Activated CD8-positive, alpha-beta memory T cell treated with anti-CD3 and anti-CD28 coated beads, Interleukin-2, amount 50 U/mL, for 4 hours (primary cell): ENCODE measurements at places on chromosomes 5 and 9.

GRCh38 chr5:79256563-79256962 lies 20.6 kb downstream of the JMY start:
- DNase-seq: no peak

GRCh38 chr5:87254035-87254434 lies 13.6 kb upstream of the RASA1 start:
- DNase-seq: no peak

DNA sequence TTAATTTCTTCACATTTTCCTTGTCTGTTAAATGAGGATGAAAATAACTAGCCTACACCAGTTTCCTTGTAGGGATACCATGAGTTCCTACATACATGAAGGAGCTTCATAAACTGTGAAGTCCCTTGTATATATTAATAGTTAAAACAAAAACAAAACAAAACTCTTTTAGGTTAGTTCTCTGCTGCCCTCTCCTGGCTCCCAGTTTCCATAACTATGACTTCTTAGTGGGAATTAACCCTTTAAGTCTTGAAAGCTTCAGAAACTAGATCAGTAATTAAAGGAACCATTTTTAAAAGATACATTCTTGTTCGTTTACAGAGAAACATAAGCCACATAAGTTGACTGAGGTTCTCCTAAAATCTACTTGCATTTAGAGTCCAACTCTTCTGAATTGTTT lies 500.0 kb upstream of the C9orf72 start:
- no peak for DNase-seq

GRCh38 chr5:177967221-177967887 lies 28.7 kb downstream of the PROP1 start:
- no peak for DNase-seq

- no peak for DNase-seq
These were observed 148.4 kb downstream of the MAN2A1 start for GRCh38 chr5:109838157-109838556.

DNA sequence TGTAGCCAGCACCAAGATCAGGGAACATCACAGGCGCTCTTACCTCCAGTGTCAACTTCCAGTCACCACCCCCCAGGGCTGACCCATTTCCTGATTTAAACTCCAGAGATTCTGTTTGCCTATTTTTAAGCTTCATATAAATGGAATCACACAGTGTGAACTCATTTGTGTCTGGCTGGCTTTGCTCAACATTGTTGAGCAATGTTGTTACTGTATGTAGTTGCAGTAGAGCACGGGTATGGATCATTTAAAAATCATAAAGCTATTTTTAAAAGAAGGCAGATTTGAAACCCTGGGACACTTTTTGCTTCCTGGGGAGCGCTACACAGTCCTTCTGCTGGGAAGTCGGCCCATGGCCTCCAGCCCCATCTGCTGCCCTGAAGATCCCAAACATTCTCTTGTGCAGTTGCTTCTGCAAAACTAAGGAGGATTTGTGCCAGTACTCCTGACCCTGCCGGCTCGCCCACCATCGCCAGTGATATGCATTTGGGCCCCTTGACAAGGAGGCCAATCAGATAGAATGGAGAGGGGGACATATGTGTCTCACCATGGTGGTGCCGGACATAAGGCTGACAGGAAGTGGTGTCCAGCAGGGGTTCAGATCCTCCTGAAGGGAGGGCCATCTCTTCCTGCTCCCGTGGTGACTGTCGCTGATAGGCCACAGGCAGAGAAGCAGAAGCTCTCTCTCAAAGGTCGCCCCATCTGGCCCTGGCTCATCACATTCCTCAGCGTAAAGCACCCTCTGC lies 13.3 kb downstream of the DCANP1 start:
- DNase-seq: no peak

DNA sequence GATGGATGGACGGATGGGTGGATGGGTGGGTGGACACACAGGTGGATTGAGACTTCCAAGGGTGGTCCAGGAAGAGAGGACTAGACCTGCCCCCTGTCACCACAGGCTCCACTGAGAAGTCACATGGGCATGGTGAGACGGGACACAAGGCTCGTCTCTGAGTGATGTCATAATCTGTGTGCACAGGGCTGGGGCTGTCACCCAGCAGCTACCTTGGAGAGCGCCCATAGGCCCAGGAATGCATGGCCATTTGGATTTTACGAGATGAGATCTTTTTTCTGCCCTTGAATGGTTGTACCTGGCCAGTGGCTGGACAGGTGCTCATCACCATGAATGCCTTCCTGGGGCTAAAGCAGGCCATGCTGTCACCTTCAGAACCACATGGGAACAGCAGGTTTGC lies 3.1 kb downstream of the OLFM1 start:
- no peak for DNase-seq

GRCh38 chr9:23464275-23464674 lies 361.8 kb downstream of the ELAVL2 start:
- DNase-seq: no peak

DNA sequence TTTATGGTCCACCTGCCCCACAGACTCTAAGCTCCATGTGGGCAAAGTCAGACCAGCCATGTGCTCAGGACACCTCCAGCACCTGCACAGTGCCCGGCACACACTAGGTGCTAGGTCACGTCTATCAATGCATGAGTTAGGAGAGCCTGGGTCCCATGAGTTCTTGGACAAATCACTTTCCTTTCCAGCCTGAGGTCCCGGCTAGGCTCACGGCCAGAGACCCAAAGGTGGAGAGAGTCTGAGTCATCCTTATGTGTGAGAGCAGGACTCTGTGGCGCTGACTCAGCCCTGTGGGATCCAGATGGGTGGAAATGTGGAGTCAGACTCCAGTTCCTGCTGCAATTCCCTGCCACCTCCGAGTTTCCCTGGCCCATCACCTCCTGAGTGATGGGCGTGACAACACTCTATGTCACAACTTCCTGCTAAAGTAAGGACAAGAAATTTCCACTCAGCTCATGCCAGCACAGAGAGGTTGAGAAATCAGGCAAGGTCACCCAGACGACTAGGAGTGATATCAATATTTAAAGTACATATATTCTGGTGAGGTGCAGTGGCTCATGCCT lies 2.5 kb upstream of the ST6GALNAC4 start:
- DNase-seq: no peak

GRCh38 chr9:134455934-134456755 lies 129.9 kb downstream of the RXRA start:
- peak; percentile 80 for DNase-seq

DNA sequence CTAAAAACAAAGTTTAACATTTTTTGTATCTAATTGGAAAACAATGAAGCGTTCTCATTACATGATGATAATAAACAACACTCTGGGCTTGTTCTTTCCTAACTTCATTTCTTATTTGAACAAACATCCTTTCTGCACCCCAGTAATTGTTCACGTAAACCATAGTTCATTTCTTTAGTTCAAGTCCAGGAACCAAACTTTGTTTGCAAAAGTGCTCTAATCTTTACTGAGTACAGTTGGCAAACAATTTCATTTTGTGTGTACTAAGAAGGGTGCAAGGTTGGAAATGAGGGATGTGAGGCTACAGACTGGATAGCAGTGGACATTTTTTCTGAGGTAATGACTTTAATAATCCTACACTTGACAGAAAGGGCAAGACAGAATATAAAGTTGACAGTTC lies 113.5 kb downstream of the NREP start:
- DNase-seq: no peak

- DNase-seq: no peak
These were observed 4.8 kb upstream of the NFIL3 start for GRCh38 chr9:91428436-91428835.

DNA sequence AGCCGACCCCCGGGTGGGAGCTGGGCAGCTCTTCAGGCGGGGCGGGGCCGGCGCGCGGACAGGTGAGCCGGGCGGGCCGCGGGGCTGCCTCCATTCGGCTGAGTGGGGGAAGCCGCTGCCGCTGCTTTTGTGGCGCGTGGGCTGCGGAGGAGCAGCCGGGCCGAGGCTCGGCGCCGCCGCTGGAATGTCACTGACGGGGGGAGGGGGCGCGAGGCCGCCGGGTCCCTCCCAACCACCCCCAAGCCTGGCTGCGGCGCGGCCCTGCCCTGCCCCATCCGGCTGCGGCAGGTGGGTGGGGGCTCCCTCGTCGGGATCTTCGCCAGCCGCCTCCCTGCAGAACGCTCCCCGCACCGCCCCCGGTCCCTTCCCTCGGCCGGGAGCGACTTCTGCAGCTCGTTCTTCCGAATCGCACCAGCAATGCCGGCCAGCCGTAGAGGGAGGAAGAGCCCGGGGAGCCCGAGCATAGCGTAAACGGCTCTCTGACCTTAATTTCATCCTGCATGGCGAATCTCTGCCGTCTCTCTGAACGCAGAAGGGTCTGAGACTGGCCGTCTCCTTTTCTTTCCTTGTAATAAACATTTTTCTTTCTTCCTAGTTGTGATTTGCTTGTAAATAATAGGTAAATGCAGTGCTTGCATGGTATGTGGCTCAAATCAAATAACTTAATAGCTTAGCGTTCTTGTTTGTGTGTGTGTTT lies 505 bp downstream of the SPTAN1 start:
- DNase-seq: no peak

DNA sequence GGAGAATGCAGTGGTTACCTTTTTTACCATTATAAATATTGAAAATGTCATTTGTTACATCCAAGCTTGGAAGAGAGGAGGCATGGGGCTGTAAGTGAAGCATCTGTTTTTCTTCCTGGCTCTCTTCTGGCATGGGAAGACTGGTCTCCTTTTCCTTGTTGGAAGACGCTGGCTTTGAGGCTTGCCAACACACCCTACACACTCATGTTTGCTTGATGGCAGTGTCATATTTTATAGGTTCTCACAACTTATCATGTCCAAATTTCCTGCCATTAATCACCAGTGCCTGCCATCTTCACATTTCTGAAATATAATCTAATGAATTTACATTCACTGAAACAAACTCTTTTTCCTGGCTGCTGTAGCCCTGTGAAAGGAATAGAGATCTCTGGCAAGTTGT lies 252.9 kb downstream of the MAN2A1 start:
- DNase-seq: no peak

DNA sequence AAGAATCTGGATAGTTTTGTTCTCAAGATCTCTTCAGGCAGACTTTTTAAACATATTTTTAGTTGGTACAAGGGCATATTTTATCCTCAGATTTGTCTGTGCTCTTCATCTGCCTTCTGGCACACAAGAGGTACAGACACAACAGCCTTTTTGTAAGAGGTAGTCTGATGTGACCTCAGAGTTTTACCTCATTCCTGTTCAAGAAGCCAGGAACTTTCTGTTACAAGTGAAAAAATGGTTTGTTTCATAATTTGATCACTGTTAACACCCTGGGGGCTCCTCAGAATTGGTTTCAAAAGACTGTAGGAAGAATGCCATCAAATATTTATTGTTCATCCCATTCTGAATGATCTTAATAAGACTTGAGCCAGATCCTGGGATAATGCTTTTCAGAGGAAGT lies 136.7 kb downstream of the PRKACG start:
- DNase-seq: no peak

- DNase-seq: no peak
These were observed 94.5 kb downstream of the PDE4D start for GRCh38 chr5:59798862-59799667.

GRCh38 chr5:147487031-147487750 lies 22.7 kb downstream of the DPYSL3 start:
- no peak for DNase-seq

GRCh38 chr5:78755822-78756429 lies 107.4 kb upstream of the LHFPL2 start:
- no peak for DNase-seq

- DNase-seq: no peak
These were observed 27.4 kb upstream of the CEP120 start for GRCh38 chr5:123450640-123451039.

DNA sequence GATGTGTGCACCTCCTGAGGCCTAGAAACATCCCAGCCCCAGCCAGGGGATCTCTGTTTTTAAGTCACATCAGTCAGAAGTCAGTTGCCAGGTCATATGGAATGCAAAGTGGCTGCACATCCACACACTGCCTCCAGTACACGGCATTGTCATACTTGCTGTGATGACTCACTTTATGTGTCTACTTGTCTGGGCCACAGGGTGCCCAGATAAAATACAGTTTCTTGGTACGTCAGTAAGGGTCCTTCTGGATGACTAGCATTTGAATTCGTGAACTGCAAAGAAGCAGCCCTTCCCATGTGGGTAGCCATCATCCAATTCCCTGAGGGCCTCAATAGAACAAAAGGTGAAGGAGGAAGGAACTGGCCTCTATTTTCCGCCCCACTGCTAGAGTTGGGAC lies 27.7 kb downstream of the AUH start:
- no peak for DNase-seq

- DNase-seq: no peak
These were observed 78.2 kb downstream of the FAM114A2 start for GRCh38 chr5:153960269-153961215.

- DNase-seq: no peak
These were observed 1.0 kb upstream of the HK3 start for GRCh38 chr5:176899946-176900779.

- DNase-seq: no peak
These were observed 21.7 kb downstream of the ABO start for GRCh38 chr9:133253268-133253667.

DNA sequence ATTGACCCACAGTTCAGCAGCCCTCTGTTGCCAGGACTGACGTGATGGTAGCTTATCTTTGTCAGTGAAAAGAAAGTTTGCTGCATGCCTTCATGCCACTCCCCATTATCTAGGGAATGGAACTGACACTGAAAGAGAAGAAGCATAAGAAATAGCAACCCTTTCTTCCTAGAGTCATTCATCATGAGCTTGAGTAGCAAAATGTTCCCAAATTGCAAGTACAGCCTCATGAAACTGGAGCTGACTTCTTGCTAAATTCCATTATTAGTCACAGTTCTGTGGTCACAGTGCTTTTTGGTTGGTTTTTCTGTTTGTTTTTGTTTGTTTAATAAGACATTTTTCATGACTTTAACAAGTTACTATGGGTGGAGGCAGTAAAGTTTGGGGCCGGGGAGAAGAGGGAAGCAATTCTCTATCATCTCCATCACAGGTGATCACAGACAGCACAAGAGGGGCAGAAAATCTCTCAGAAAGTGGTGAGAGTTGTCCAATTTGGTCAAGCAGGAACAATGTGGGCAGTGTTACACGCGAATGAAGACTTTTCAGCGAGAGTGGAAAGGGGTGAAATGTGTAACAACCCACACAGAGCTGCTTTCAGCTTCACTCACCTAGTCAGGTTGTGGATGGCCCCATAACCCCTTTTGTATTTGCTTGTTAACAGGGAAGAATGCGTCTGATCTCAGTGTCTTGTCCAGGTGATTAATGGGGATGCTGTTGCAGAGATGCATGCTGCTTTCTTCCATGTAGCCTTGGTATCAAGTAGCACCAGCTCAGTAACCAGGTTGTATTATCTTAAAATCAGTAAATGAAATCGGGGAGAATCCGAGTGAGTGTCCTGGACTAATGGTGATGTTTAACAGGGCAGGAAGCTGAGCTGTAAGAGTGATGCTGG lies 440.4 kb downstream of the DMRT2 start:
- no peak for DNase-seq

DNA sequence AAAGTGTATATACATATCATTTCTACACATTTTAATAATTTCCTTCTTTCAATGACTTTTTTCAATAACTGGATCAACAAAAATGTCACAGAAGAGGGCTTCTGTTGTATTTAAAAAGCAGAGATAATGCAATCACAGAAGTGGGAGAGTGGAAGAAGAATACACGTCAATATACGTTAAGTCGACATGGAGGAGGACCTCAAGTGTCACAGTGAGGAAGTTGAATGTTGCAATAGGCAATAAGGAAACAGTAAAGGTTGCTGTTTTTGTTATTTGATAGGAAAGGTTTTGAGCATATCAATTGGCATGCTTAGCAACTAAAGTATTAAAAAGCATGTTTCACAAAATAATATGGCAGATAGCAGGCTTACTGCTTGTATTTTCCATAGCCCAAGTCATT lies 184.0 kb upstream of the NR4A3 start:
- no peak for DNase-seq
